Aorta (tissue), 5 donors: ENCODE measurements at places on chromosomes 5 and 9.

- no peak for DNase-seq
Observed at GRCh38 chr5:31485376-31486207, 46.3 kb downstream of the DROSHA start.

- no peak for DNase-seq
Observed at GRCh38 chr5:90477621-90478215, 3.1 kb downstream of the POLR3G start.

- no peak for DNase-seq
Observed at GRCh38 chr9:8825585-8826147, 1026.1 kb upstream of the DMAC1 start.

GRCh38 chr9:5438301-5439162, 807 bp upstream of the PLGRKT start:
- DNase-seq: no peak

DNA sequence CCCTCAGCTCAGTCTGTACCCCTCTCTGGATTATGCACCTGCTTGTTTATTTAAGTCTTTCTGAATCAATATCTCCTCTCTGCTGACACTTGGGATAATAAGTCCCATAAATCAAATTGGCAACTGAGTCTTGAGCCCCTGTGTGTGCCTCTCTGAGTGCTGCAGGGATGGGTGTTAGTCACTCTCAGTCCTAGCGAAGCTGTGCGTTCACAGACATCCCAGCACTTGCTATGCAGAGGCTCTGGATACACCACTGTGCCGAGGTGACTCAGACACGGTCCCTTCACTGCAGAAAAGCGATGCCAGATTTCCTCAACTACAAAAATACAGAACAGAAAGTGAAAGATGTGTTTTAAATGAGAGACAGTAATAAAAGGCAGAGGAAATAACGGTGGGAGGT, 4.1 kb upstream of the KCNMB1 start:
- DNase-seq: no peak

DNA sequence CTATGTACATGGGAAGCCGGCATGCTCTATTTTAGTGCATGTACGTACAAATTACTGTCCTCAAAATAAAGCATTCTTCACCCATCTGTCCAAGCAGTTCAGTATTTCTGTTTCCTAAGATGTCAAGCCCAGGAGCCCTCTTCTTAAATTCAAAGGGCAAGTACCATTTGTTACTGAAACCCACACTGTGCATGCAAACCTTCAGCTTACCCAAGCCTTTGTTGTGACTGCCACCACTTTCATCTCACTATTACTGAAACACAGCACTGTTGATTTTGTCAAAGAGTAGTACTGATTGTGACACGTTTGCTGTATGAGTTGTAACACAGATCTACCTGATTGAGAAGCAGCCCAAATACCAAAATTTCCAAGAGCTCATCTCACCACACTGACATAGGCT, 390.4 kb upstream of the IZUMO3 start:
- no peak for DNase-seq

GRCh38 chr9:75039009-75039408, 10.9 kb upstream of the CARNMT1 start:
- no peak for DNase-seq

GRCh38 chr9:19665146-19665863, 123.5 kb downstream of the SLC24A2 start:
- DNase-seq: no peak

- no peak for DNase-seq
Observed at GRCh38 chr5:65047948-65048690, 279.4 kb downstream of the CWC27 start.
